Thymus (tissue), 14 donors: ENCODE measurements at places on chromosomes 5 and 9. TPM values are rescaled to one million over a fixed set of nuclear protein-coding genes. Genes with fewer than 3 reads are reported as not detected.

DNA sequence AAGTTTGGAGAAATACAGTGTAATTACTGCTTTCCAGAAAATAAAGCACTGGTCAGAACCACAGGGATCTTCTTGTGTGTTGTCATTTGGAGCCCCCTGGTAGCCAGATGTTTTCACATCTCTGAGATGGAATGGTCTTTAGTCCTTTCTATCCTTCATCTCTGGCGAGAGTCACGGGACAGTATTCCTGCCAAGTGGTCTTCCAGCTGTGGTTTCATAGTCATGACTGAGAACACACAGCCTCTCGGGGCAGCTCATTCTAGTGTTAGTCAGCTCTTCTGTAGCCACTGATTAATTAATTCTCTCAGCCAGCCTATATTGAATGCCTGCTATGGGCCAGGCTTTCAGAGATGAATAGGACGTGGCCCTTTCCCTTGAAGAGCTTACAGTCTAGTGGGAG is 34.1 kb downstream of the HMGXB3 start:
- DNase-seq, result no peak

DNA sequence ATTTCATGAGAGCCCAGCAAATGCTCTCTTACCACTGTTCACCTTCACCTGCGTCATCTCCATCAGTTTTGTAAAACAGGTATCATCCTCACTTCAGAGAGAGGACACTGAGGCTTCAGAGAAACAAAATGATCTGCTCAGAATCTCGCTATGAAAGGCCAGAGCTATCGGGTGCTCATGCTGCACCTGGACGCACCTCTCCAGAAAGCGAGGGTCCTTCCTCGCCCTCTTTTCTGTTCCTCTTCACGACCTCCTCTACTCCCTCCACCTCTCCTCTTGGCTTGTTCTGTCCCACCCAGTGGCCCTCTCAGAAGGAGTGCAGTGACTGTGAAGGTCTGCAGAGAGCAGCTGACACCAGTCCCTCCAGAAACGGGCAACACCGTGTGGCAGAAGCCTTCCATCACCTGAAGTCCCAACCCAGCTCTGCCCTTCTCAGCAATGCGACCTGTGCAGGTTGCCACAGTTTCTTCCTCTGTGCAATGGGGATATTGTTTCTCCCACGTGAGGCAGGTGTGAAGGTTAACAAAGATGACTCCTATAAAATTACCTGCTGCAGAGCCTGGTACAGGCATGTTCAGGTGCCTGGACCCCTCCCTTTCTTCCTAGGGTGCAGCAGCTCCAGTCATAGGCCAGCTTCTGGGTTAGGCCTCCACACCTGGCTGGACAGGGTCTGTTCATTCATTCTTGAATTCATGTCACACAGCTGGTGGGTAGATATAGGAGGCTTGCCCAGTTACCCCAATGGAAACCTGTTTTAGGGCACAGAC is 45.3 kb upstream of the ANGPTL2 start:
- DNase-seq, result no peak

GRCh38 chr9:75910731-75911130 is 20.3 kb downstream of the PCSK5 start:
- DNase-seq, result no peak

- no peak for DNase-seq
Measured at GRCh38 chr9:6870650-6871477, 113.1 kb downstream of the KDM4C start.

GRCh38 chr5:133530270-133530669 is 82.1 kb downstream of the FSTL4 start:
- no peak for DNase-seq

- no peak for DNase-seq
Measured at GRCh38 chr9:120091206-120091605, 488.8 kb downstream of the CDK5RAP2 start.

CKS2 gene
- total RNA-seq, result 245 TPM

PCSK1 gene
- 0.09 TPM for total RNA-seq

ELAVL2 gene
- 0.33 TPM for total RNA-seq
